ENCODE measurements at places on chromosomes 7 and 10.

DNA sequence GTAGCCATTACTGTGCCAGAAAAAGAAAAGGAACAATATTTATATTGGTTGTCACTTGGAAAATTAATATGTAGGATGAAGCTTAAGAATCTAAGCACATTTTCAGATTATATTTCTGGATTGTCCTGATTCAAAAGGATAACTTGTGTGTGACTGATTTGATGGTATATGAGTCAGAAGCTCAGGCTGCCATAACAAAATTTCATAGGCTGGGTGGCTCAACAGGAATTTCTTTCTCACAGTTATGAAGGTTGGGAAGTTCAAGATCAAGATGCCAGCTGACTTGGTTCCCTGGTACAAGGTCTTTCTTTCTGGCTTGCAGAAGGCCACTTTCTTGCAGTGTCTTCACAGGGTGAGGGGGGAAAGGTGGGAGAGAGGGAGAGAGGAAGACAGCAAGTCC lies 108.5 kb downstream of the ST7 start:
- DNase-seq: no peak

- no peak for DNase-seq
Observed at GRCh38 chr7:84477786-84478478, 283.3 kb upstream of the SEMA3A start.

DNA sequence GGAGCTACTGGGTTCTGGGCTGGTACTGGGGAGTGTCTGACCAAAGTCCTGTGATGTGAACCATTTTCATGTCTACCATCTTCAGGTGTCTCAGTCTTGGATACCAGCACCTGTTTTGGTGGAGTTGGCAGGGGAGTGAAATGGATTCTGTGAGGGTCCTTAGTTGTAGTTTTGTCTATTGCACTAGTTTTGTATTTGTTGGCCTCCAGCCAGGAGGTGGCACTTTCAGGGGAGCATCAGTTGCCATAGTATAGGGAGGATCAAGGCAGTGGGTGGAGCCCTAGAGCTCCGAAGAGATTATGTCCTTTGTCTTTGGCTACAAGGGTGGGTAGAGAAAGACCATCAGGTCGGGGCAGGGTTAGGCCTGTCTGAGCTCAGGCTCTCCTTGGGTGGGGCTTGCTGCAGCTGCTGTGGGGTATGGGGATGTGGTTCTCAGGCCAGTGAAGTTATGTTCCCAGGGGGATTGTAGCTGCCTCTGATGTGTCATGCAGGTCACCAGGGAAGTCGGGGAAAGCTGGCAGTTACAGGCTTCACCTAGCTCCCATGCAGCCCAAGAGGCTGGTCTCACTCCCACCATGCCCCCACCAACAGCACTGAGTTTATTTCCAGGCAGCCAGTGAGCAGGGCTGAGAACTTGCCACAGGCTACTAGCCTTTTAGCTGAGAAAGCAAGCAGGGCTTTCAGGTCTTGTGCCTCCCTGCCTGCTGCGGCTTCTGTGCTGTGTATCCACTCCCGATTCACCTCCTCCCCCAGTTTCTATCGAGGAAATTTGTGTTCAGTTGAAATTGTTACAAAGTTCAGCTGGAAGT lies 153.1 kb downstream of the ZNF365 start:
- DNase-seq: no peak

DNA sequence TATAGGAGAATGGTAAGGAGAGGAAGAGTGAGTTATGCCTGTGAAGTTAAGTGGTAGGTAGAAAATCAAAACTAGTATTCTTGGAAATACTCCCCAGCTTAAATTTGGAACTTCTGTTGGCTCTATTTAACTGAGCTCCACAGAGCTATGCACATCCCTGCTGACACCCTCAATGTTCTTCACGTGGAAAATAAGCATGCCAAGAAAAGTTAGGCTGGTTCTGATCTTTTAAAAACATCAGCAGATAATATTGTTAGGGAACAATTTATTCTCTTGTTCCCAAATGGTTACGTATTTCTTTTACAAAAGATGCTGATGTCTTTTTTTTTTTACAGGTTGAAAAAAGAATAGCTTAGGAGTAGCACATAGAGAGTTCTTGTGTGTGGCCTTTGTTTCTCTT lies 111.3 kb downstream of the MKLN1 start:
- DNase-seq: no peak

DNA sequence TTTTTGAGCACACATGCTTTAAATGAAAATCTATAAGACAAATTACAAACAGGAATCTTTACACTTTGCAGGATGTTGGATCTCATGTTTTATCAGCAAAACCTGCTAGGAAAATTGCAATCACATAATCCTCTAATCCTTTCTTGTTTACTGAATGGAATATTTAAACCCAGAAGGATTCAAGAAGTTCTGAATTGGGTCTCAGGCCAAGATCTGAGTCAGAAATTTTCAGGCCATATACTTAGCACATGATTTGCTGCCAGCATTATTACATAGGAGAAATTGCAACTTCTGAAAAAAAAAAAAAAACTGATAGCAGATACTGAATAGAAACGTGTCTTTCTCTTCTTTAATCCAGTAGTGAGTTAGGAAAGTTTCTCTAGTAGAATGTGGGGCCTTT lies 1005.3 kb upstream of the POT1 start:
- no peak for DNase-seq
